Diencephalon (tissue), 1 donor: ENCODE measurements at places on chromosomes 5 and 9. TPM values are rescaled to one million over a fixed set of nuclear protein-coding genes. Genes with fewer than 3 reads are reported as not detected.

Gene NR2F1
- total RNA-seq, result 115 TPM

Gene ZNF618
- total RNA-seq, result 10.1 TPM

Gene APBA1
- 93.2 TPM for total RNA-seq

Gene PCDHGA7
- 7.6 TPM for total RNA-seq

Gene SLC45A2
- total RNA-seq, result 0.23 TPM

Gene DPP7
- total RNA-seq, result 38.8 TPM

Gene KDM3B
- total RNA-seq, result 84.0 TPM

Gene CDH12
- 32.1 TPM for total RNA-seq

Gene SLC27A6
- 4.6 TPM for total RNA-seq

Gene BTNL3
- total RNA-seq, result not detected

Gene ANKRD18B
- 5.5 TPM for total RNA-seq

Gene PKN3
- total RNA-seq, result 0.92 TPM

Gene ISOC1
- 53.1 TPM for total RNA-seq

Gene RAPGEF6
- 101 TPM for total RNA-seq

Gene LCN9
- total RNA-seq, result not detected

Gene NRG2
- total RNA-seq, result 5.1 TPM

Gene IFNA2
- not detected for total RNA-seq

Gene KIAA1191
- 111 TPM for total RNA-seq

Gene ELAVL2
- total RNA-seq, result 351 TPM

Gene C1QTNF2
- total RNA-seq, result 2.5 TPM

Gene SH3RF2
- total RNA-seq, result 1.2 TPM

Gene SAXO1
- total RNA-seq, result not detected

Gene PCDHGB3
- 9.2 TPM for total RNA-seq
